ENCODE measurements at places on chromosomes 13 and 19.
A peak's percentile ranks its signal among the peaks of the same experiment; 100 is the strongest.

DNA sequence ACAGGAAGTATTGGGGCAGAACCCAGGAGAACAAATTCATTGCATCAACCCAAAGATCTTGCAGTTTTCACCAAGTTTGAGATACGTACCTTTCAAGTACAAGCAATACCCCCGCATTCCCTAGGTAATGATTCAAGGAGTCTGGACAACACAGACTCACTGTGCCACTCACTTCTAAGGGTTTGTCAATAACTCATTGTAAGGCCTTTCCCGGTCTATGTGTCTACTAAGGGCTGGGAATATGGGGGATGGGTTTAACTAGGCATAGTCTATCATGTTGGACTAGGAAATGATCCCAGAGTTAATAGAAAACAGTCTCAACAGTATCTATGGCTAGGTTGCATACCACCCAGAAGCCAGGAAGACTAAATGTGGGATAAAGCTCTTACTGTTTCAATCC, 8.3 kb upstream of the ITM2B start:
- no peak for DNase-seq

GRCh38 chr13:91017031-91017668, 330.3 kb upstream of the MIR17HG start:
- peak; percentile 56 for DNase-seq

DNA sequence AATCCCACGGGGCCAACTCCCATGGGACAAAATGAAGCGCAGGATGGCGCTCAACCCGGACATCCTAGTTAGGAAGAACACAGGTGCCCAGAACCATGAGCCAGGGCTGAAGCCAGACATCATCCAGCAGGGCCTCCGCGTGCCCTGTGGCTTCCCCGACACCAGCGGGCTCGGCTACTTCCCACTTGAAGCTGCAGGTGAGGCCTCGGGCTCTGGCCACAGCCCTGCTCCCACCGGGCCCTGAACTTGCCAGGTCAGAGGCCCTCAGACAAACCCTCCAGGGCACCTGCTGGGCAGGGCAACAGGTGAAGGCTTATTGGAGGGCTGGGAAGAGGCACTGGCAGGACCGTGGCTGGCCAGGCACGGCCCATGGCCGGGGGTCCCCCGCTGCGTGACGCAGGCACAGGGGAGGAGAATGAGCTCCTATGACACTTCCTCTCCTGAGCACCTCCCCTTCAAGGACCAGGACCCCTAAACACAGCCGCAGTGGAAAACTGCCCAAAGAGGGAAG, 117.7 kb downstream of the STK24 start:
- DNase-seq: no peak

GRCh38 chr19:38264486-38265212, at the start of gene SPINT2:
Gene SPINT2, plus strand, starts transcription at chr19:38264573. Its CDS starts 320 bp downstream, at chr19:38264893.
- peak; percentile 26 for DNase-seq

- no peak for DNase-seq
These were observed 69.6 kb downstream of the ERCC5 start for GRCh38 chr13:102915393-102915930.

GRCh38 chr19:3483226-3483628, at the start of gene SMIM44:
Gene SMIM44, minus strand, starts transcription at chr19:3483441. Its CDS starts 38 bp downstream, at chr19:3483403.
- no peak for DNase-seq

All from activated CD4-positive, alpha-beta T cell treated with anti-CD3 and anti-CD28 coated beads, Interleukin-10, Interleukin-2, amounts not matched to agents 100 ng/mL and 50 ng/mL, durations not matched to agents 16 hours and 8 hours (primary cell).